ENCODE measurements at places on chromosomes 5 and 9.

- no peak for DNase-seq
Measured at GRCh38 chr9:95570646-95571045, 53.9 kb upstream of the PTCH1 start.

DNA sequence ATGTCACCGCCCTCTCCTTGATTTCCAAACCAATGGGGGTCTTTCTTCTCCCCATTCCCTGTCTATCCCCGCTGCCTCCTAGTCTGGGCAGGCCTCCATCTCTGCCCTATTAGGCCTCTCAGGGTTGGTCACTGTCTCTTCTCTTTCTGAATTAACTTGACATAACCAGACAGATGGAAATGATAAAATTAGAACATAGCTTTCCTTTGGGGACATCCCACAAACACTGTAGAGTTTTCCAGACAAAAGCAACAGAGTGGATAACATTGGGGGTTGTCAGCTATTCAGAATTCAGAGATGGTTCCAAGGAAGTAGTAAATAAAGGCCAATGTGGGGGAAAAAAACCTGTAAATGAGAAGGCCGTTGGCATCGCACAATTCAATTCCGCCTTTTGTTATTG lies 24.7 kb downstream of the LHX6 start:
- DNase-seq: no peak

DNA sequence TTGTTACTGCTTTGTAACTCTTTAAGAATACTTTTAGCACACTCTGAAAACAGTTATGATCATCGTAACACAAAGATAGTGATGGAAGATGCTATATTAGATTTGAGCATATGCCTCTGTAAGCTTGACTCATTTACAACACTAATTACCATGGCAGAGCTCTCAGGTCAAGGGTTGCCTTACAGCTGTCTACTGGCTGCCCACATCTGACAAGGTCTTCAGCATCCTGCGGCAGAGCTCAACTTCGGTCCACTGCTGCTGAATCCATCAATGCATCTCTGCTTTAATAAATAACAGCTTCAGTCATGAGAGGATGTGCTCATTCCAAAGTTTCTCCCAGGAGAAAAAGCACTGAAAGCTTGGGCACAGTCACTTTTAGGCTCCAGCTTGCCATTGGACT lies 449.4 kb downstream of the RASEF start:
- no peak for DNase-seq

DNA sequence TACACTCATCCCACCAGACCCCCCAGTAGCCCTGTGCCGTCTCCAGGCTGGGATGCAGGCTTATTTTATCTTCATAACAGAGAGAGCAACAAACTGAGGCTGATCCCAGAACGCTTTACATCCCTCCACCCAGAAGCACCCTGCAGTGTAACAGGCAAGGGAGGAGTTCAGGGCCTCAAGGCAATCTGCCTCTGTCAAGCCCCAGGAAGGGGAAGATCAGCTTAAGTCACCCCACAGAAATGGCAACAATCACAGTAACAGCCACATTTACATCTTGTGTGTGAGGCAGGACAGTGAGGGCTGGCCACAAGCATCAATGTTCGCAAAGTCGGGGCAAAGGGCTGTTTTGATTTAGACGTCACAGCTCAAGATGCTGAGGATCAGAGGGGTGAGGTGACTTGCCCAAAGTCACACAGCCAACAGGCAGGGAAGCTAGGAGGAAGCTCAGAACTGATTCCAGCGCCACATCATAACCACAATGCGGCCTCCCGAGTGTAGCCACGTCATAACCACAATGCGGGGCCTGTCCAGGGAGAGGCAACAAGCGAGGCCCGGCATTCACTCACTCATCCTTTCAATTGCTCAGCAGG lies 14.4 kb downstream of the STK10 start:
- peak; percentile 75 for DNase-seq

DNA sequence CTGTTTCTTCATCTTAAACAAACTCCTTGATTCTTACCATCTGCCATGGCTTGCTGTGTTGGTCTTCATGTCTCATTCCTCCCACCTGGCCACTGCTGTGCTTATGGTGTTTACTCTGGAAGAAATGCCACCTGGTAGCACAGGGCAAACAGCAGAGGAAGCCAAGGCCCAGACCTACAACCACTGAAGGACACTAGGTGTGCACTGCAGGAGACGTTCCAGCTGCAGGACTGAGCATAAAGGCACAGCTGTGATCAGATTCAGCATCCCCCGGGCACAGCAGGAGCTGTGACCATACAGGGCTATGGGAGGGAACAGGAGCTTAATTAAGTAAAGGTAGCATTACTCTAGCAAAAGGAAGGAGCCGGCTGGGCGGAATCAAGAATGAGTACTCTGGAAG lies 12.6 kb upstream of the GNAQ start:
- DNase-seq: no peak

- peak; percentile 31 for DNase-seq
Measured at GRCh38 chr9:135468854-135469521, 10.6 kb upstream of the PPP1R26 start.

- no peak for DNase-seq
Measured at GRCh38 chr5:89418407-89419085, 535.6 kb upstream of the MEF2C start.

All from CD4-positive, alpha-beta T cell treated with Interleukin-4 for 1 hour (primary cell).